ENCODE measurements at places on chromosomes 16 and 17.

- no peak for DNase-seq
These were observed 207.4 kb downstream of the RPTOR start for GRCh38 chr17:80751946-80752581.

DNA sequence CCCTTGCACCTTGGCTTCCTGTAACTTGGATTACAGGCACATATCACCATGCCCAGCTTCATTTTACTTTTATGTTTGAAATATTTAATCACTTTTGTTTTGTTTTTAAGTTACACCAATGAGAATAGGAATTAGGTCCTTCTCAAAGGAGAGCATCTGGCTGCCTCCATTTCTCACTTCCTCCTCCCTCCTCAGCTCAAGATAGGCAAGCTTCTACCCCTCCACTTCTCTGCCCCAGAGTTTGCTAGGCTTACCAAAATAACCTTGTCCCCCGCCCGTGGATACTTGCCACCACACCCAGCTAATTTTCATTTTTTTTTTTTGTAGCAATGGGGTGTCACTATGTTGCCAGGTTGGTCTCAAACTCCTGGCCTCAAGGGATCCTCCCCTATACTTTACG, 17.9 kb downstream of the GABARAPL2 start:
- DNase-seq, result no peak

GRCh38 chr16:84361546-84361945, 6.8 kb upstream of the ATP2C2 start:
- DNase-seq, result no peak

DNA sequence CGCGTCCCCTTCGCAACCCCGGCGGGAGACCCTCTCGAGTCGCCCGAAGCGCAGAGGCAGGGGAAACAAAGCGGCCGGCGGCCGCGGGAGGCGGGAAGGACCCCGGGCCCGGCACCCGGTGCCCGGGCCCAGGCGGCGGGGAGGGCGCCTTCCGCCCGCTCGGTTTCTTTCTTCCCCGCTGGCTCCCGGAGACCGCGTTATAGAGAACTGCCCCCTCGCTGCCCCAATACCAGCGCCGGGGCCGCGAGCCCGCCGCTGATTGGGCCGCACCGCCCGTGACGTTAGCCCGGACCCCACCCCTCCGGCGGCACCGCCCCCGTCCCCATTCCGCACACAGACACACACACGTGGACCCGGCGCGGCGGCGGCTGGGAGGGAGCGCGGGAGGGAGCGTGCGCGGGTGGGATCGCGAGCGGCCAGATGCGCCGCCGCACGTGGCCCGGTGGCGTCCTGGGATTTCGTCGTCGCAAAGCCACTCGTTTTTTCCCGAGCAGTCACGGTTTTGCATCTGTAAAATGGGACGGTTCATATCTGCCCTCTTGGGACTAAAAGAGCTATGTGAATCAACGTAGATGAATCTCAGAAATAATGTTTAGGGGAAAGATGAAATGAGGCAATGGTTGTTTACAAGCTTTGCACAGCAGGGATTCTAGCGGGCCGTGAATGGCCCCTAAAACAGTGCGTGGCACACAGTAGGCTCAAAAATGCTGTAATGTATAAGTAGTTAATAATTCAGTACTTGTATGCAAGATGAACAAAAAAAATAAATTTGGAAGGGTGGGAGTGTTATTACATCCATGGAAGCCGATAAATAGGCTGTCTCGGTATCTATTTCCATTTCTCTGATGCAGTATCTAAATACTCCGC, at the start of gene EPOP:
TSS of gene EPOP (minus strand) at position 209 of the 867 bp plus-strand sequence. CDS start 462 bp downstream, outside the sequence.
- peak; percentile 100 for DNase-seq

DNA sequence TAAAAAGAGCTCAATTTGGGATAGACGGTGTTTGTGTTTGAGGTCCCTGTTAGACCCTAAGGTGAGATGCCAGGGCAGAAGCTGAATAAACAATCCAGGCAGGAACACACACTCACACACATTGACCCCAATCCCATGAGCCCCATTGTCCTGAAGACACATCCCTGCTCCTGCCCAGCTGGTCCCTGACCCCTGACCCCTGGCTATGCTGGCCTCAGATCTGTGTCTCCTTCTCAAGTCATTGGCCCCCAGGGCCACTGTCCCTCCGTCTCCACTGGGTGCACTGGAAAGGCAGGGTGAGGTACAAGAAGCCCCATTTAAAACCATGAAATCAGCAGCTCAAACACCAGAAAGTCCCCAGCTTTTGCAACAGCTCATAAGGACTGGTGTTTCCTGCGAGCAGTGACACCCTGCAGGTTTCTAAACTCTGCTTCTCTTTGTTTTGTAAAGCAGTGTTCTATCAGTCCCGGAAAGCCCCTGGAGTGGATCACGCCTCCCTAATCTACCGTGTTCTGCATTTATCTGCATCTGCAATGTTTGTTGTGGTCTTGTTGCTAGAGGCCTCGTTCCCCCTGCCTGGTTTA, 18.0 kb upstream of the ASGR2 start:
- DNase-seq, result no peak

- DNase-seq, result no peak
These were observed 22.1 kb downstream of the CIBAR2 start for GRCh38 chr16:85090181-85090580.

DNA sequence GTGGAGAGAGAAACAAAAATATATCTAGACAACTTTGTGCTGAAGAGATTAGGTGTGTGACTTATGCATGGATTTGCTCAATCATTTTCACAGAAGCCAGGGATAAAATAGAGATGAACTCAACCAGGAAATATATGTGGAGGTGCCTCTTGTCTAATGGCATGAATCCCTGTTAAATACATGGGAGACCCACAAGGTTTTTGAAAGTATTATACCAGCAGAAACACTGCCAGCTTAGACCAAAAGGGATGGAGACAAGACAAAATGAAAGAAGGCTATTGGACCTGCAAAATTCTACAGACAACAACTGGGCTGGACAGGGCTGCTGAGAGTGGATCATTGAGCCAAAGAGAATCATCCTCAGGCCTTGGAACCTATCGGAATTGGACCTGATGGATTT, 51.0 kb downstream of the MMP15 start:
- DNase-seq, result no peak

- DNase-seq, result no peak
These were observed 382.6 kb upstream of the GOT2 start for GRCh38 chr16:59116744-59117143.

DNA sequence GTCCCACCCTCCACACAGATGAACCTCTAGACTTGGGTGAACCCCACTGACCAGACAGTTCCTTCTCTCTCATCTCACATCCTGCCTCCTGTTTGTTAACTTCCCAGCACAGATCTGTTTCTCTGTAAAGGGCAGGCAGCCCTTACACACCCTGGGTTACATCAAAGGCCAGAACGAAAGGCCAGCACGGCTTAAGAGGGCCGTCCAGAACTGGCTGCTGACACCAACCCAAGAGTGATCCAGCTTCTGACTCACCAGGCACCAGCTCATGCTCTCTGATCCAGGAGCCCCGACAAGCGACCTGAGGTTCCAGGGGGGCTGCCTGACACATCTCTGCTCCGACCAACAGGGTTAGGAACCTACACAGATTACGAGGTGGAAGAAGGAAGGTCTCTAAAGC, 86.9 kb downstream of the MRM3 start:
- DNase-seq, result no peak

- DNase-seq, result no peak
These were observed 18.8 kb downstream of the SEZ6 start for GRCh38 chr17:28986714-28987655.

GRCh38 chr17:36608794-36609497, 7.6 kb downstream of the MRM1 start:
- no peak for DNase-seq

GRCh38 chr16:89670496-89671431, 13.1 kb downstream of the SPATA33 start:
- DNase-seq, result peak; percentile 9

- peak; percentile 91 for DNase-seq
These were observed 30.3 kb upstream of the CDC42EP4 start for GRCh38 chr17:73342050-73342522.

DNA sequence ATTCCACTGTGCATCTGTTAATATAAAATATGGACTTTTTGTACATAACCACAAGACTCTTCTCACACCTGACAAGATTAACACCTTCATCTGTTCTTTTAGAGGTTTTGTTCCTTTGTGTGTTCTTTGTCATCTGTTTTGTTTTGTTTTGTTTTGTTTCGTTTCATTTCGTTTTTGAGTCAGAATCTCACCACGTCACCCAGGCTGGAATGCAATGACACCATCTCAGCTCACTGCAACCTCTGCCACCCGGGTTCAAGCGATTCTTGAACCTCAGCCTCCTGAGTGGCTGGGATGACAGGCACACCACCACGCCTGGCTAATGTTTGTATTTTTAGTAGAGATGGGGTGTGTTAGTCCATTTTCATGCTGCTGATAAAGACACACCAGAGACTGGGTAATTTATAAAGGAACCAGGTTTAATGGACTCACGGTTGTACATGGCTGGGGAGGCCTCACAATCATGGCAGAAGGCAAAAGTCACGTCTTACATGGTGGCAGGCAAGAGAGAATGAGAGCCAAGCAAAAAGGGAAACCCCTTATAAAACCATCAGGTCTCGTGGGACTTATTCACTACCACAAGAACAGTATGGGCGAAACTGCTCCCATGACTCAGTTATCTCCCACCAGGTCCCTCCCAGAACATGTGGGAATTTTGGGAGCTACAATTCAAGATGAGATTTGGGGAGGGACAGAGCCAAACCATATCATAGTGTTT, 22.3 kb downstream of the C16orf90 start:
- no peak for DNase-seq

DNA sequence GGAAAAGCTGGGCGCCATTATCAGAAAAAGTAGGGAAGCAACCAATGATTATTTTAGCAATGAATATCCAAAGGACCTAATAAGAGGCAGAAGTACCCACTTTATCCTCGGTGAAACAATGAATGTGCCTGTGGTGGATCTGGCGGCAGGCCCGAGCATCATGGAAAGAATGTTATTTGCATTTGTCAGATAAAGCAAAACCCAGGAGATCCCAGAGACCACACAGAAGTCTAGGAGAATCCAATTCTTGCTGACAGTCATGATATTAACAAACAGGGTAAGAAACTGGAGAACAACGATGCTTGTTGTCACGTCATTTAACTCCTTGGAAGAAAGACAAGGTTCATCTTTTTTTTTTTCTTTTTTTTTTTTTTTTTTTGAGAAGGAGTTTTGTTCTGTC, 12.0 kb upstream of the TNRC6A start:
- DNase-seq, result no peak

DNA sequence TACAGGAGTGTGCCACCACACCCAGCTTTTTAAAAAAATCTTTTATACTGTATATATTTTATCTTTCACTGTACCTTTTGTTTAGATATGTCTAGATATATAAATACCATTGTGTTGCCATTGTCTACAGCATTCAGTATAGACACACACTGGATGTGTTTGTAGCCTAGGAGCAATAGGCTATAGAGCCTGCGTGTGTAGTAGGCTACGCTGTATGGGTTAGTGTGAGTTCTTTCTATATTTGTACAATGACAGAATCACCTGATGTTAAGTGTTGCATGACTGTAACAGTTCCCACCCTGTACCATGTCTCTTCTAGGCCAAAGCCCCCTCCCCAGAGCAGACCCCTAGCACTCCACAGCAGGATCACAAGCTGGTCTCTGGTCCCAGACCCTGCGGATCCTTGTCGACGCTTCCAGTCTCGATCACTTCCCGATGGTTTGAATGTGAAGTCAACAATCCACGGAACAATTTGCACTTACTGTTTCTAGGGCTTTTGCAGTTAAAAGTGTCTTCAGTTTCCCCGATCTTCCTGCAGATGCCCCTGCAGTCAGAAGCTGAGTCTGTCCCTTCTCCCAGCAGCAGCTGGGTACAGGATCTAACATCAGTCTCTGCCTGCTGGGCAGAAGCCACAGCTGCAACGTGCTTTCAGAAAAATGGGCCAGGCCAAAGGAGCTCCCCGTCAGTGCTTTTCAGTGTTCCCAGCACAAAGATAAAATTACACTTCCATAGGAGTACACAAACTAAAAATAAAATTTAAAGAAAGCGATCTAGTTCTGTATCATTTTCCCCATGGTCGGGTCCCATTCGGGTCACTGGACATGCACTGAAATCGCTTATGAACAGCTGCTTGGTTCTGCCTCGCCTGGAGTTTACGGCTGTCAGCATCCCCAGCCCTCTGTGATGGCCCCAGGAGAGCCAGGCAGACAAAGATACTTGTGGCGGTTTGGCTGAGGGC, 35.4 kb downstream of the ADAM11 start:
- DNase-seq, result no peak

DNA sequence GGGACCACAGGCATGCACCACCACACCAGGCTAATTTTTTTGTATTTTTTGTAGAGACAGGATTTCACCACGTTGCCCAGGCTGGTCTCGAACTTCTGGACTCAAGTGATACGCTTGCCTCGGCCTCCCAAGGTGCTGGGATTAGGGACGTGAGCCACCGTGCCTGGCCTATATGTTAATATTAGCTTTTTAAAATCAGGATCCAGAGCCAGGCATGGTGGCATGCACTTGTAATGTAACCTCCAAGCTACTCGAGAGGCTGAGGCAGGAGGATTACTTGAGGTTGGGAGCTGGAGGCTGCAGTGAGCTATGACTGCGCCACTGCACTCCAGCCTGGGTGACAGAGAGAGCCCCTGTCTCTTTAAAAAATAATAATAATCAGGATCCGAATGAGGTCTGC, 8.5 kb upstream of the ADCY7 start:
- DNase-seq, result no peak

- DNase-seq, result no peak
These were observed 91.5 kb upstream of the TMEM97 start for GRCh38 chr17:28227316-28228108.

- DNase-seq, result no peak
These were observed 71.1 kb downstream of the CMIP start for GRCh38 chr16:81515721-81516120.

DNA sequence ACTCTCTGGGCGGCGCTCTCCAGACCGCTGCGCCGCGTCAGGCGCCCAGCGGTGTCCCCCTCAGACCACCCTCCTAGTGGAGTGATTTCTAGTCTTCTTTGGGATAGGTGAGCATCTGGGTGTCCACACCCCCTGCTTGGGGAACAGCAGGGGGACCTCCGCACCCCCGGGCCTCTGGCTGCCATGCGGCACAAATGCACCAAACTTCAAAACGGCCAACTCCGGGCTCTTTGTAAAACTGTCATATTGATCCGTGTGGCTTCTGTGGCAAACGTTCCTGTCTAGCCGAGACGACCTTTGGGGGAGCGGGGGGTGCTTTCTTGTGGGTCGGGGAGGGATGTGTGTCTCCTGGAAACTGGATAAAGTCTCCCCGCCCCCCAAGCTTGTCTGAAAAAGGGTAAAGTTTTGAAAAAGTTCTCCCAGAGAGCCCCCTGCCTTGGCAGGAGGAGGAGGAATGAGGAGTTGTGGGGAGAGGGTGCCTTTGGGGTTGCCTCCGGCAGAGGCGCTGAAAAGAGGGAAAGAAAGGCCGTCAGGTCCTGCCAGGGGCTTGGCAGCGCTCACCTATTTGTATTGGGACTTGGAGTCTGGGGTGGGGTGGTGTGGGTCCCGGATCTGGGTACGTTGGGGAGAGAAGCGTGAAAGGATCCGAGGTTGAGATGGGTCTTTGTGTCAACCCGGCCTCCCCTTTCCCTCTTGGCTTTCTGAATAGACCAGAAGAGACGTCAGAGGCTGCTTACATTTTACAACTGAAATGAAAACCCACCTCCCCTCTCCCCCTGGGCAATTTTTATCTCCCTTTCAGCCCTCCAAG, 2.2 kb upstream of the CHD3 start:
- DNase-seq, result no peak
